ENCODE measurements at places on chromosomes 16 and 17.

DNA sequence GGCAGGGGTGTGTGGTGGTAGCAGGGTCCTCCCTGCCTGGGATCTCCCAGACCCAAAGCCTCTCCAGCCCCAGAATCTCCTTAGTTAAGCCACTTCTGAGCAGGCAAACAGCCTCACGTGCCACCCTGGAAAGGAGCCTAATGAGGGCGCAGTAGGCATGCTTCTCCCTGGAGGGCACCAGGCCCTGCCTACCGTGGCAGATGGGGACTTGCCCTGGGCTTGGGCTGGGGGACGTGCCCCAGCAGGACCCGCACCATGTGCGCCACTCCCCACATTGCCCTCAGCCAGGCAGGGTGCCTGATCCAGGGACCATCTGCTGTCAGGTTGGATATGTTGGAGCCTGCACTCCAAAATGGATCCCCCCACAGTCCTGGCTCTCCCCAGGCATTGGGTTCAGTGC, 14.2 kb downstream of the FAM83G start:
- no peak for DNase-seq

DNA sequence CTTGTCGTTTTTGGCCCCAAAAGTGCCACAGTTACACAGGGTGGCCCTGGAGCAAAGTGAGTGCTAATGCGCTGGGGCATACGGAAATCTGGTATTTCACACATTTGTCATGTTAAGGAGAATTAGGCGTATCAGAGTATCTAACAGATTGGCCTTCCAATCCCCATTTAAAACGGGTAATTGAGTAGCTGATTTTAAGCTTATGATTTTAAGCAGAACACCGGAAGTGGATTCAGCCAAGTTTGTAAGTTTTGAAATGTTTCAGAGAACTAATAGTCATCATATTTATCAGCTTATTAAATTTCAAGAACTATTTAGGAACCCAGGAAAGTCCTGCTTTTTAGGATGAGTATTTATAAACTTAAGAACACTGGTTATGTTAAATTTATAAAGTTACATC, 19.5 kb downstream of the LRRC75A start:
- DNase-seq, result no peak

GRCh38 chr17:66635386-66636045, 199.4 kb upstream of the CACNG5 start:
- no peak for DNase-seq

GRCh38 chr17:40318830-40319391, 9.9 kb downstream of the RARA start:
- no peak for DNase-seq

GRCh38 chr16:49725651-49726050, 130.3 kb downstream of the ZNF423 start:
- no peak for DNase-seq

DNA sequence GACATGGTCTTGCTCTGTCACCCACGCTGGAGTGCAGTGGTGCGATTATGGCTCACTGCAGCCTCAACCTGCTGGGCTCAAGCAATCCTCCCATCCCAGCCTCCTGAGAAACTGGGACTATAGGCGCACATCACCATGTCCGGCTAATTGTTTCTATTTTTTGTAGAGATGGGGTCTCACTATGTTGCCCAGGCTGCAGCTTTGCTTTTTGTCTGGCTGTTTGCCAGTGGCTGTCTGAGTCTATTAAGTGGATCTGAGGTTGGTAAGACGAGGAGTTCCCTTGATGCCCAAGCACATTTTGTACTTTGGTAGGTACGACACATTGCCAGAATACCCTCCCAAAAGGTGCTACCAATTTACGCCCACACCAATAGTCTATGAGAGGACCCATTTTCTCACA, 5.1 kb downstream of the TBX21 start:
- no peak for DNase-seq

GRCh38 chr16:4194661-4195060, 47.2 kb downstream of the SRL start:
- no peak for DNase-seq

- no peak for DNase-seq
These were observed 580 bp downstream of the RANGRF start for GRCh38 chr17:8289103-8289397.

DNA sequence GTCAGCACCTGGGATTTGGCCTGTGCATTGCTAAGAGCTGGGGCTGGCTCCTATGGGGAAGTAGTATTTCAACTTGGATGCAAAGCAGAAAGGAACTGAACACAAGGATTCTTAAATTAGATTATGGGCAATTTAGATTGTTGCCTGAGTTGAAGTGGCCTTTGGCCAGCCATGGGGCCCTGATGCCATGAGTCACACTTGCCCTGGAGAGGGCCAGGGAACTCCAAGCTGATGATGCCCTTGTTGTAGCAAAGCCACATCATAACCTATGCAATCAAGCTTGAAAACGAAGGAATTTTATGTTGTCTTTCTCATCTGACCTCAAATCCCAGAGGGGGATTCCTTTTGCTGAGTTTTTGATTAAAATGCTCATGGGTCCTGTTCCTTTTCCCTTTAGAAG, 3.9 kb upstream of the SPATA32 start:
- peak; percentile 90 for DNase-seq

DNA sequence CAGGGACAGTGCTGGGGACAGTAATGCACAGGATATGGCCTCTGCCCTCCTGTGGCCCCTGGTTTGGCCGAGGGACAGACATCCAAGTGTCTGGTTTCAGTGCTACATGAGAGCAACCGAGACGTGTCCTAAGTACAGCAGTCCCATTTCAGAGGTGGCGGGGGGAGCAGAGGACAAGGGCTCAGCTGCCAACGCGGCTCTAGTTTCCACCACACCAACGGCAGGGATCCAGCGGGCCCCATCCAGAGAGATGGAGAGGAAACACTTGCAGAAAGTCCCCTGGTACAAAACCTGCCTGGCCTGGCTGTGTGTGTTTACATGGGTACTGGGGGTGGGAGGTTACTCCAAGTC, 125.8 kb upstream of the SMURF2 start:
- DNase-seq, result no peak

Data from cardiac fibroblast (primary cell).